Activated T-cell treated with anti-CD3 and anti-CD28 coated beads, Interleukin-2, amount 50 U/mL, for 1 hour (primary cell): ENCODE measurements at places on chromosomes 11 and 22.

DNA sequence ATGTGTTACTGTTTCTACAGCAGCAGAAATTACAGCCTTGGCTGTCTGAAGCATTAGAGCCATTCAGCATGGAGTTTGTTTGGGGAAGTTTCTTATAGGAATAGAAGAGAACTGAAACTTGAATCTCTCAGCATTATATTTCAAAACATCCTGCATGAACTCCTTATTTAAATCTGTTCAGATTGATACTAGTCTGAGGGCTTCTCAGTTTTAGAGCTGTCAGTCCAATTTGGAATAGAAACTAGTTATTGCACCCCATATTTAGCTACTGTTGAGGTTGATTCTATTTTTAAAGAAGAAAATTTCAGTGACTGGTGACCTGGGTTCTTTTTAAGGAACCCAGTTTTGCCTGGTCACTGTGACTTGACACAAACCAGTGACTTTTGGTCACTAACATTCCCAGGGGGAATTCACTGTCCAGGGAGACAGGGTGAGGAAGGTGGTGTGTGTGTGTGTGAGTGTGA lies 126.0 kb upstream of the TTC12 start:
- no peak for DNase-seq

GRCh38 chr11:84947070-84947469 lies 680.1 kb downstream of the DLG2 start:
- no peak for DNase-seq

GRCh38 chr11:119297938-119298337 lies 19.0 kb downstream of the MCAM start:
- no peak for DNase-seq

- no peak for DNase-seq
Observed at GRCh38 chr11:9840460-9841004, 176.7 kb downstream of the SWAP70 start.

- peak; percentile 70 for DNase-seq
Observed at GRCh38 chr22:27801616-27802345, at the start of gene MN1. TSS of gene MN1 (minus strand) at chr22:27801756. CDS start at chr22:27800543, 1,213 bp downstream.

DNA sequence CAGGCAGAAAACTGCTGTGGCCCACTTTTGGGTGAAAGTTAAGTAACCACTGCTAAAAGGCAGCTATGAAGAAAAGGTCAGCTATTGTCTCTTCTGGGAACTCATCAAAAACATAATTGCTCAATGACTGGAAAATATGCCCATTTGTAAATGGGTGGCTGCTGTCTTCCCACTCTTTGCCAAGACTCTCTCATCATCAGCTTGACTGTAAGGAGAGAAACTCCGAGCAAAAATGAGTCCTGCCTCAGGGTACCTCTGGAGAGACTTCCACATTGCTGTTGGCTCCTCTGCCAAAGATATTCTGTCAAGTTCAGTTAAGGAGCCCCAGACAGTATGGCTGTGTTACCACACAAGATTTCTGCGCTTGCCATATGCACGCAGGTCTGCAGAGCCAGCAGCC lies 138.7 kb downstream of the BBOX1 start:
- no peak for DNase-seq

DNA sequence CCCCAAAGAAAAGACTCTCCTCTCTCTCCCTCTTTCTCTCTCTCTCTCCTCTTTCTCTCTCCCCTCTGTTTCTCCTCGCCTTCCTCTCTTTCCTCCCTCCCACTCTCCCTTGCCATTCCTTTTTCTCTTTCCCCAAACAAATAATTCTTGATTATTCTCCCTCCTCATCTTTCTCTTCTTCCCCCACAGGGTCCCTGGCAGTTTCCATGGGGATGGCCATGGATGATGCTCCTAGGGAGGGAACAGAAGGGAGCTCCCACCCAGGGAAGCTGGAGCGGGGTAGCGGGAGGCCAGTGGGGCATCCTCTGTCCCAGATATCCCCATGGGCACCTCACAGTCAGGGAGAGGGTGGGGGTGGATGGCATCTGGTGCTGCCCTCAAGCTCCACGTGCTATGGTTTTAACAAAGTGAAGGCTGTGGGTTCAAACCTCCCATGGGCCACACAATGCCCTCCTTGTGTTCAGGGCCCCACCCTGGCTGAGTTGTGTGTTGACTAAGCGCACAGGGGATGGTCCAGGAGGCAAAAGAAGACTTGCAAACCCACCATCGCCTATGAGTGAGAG lies 266.4 kb downstream of the BUD13 start:
- DNase-seq, result no peak

- no peak for DNase-seq
Observed at GRCh38 chr11:15045891-15046290, 27.5 kb upstream of the CALCB start.

- DNase-seq, result no peak
Observed at GRCh38 chr11:126834149-126834548, 166.4 kb downstream of the KIRREL3 start.

GRCh38 chr11:34234086-34234740 lies 123.6 kb downstream of the ABTB2 start:
- peak; percentile 70 for DNase-seq

- no peak for DNase-seq
Observed at GRCh38 chr11:90646266-90646665, 423.4 kb upstream of the CHORDC1 start.

- DNase-seq, result no peak
Observed at GRCh38 chr11:122732342-122733315, 77.1 kb downstream of the UBASH3B start.

DNA sequence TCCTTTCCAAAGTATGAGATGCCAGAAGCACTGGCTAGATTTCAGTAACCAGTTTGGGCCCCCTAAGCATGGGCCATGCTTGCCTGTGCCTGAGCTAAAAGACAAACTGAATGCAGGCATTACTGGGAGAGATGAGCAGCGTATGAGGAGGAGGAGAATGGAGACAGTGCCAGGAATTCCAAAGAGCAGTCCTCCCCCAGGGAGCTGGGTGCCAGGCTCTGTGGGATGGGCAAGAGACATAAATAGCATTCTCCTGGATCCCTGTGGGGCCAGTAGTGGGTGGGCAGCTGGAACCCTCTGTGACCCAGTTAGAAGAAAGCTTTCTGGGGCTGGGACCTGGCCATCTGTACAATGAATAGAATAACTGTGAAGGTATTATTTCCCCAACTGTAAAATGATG lies 235.6 kb downstream of the KCNA4 start:
- no peak for DNase-seq

DNA sequence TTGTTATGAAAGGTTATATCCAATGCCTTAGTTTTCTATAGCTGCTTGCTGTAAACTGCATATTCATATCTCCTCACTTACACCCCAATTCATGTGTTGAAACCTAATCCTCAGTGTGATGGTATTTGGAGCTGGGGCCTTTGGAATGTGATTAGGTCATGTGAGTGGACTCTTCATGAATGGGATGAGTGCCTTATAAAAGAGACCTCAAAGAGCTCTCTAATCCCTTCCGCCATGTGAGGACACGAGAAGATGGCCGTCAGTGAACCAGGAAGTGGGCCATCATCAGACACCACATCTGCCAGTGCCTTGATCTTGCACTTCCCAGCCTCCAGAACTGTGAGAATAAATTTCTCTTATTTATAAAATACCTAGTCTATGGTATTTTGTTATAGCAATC lies 79.3 kb downstream of the CYP2R1 start:
- no peak for DNase-seq

DNA sequence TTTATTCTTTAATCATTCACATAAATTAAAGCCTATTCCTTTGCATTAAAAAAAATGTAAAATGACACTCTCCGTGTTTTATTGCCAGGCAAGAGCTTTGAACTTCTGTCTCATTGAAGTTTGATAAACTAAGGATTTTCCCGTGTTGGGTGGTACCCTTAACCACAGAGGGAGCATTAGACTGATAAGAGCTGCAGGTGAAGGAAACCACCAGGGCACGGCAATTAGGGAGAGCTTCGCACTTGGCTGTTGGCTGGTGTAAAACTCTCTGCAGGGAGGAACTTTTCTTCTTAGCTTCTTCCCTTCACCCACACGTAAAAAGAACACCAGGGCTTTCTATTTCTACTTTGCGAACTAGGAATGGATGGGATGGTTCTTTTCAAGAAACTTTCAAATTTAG lies 47.0 kb downstream of the CSTPP1 start:
- no peak for DNase-seq

GRCh38 chr22:32203181-32204039 lies 1.5 kb downstream of the RFPL2 start:
- DNase-seq, result no peak

GRCh38 chr11:75277991-75278790 lies 37.6 kb downstream of the TPBGL start:
- no peak for DNase-seq

GRCh38 chr11:117600234-117600783 lies 196.7 kb downstream of the DSCAML1 start:
- DNase-seq, result no peak

- no peak for DNase-seq
Observed at GRCh38 chr11:76684516-76684915, 14.0 kb upstream of the LRRC32 start.

DNA sequence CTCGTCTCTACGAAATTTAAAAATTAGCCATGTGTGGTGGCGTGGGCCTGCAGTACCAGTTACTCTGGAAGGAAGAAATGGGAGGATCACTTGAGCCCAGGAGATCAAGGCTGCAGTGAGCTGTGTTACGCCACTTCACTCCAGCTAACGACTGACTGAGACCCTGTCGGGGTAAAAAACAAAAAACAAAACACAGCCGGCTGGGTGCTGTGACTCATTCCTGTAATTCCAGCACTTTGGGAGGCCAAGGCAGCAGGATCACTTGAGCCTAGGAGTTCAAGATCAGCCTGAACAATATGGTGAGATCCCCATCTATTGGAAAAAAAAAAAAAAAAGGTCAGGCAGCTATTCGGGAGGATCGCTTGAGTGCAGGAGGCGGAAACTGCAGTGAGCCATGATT lies 2.4 kb downstream of the PAFAH1B2 start:
- DNase-seq, result no peak

GRCh38 chr11:57471496-57471895 lies 11.2 kb downstream of the RTN4RL2 start:
- no peak for DNase-seq

DNA sequence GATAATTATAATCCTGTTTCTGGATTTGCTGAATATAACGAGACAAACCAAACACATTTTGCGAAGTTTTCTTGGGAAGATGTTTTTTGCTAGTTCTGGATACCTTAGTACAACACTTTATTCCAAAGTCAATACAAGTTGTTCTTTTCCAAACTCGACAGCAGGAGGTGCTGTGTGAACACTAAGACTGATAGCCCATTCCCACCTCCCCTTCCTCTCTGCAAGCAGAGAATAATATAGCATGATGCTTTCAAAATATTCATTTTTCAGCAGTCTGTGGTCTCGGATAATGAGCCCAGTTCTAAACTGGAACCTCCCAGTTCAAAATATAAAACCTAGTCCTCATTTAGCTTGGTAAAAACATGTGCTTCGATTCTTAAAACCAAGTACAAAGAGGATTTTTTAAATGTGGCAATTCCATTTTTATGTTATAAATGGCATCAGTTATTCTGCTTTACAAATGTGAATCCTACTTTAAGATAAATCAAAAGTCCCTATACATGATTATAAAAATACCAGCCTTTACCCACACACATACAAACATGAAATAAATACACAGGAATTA lies 129.1 kb downstream of the DCDC1 start:
- no peak for DNase-seq

DNA sequence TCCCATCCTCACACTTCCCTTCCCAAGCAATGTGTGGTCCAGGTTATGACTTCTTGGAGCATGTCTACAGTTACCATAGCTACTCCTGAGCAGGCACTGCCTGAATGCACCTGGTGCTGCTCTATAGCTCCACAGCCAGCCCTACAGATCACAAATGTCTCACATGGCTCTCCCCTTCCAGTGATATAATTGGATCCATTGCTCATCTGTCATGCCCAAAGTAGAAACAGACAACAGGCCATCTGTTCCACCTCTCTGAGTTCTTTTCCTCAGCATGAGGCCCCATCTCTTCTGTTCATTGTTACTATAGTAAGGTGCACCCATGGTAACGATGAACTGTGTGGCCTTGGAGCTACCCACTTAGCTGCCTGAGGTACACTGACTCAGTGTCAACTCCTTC lies 320.3 kb upstream of the ZC3H12C start:
- no peak for DNase-seq

DNA sequence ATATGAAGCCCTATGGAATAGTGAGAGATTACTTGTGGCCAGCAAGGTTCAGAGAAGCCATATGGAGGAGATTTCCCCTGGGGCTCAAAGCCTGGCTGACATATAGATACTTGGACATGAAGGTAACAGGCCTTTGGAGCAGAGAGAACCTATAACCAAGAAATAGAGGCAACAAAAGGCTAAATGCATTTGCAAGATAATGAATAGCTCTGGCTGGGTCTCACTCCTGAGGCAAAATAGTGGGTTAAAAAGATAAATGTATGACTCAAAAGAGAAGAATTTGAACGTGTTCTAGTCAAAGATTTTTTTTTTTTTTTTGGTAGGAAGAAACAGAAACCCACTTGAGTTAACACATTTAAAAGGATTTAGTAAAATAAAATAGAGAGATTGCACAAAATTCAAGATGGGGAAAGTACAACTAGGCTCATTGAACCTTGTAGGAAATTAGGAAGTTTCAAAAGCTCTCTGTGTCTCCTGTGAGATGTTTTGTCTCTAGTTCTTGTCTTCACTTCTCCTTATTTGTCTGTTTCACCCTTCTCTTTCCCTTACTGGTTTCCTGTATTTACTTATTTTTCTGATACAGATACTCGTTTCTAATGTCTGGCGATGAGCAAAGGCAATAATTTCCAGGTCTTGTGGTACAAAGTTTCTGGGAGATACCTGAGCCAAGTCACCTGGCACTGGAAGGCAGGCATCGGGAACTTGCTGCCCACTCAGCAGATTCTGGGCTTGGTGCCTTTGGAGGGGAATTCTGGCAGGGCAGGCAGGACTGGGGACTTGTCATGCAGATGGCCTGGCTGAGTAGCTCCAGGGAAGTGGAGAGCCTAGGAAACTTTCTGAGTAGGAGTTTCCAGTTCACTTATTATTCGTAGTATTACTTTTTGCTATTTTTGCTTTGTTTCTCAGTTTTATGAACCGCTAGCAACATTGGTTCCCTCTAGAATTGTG lies 49.2 kb upstream of the SESN3 start:
- DNase-seq, result no peak

GRCh38 chr11:92954003-92954402 lies 15.4 kb upstream of the MTNR1B start:
- DNase-seq, result no peak

- no peak for DNase-seq
Observed at GRCh38 chr11:117417342-117417741, 89.7 kb downstream of the CEP164 start.

DNA sequence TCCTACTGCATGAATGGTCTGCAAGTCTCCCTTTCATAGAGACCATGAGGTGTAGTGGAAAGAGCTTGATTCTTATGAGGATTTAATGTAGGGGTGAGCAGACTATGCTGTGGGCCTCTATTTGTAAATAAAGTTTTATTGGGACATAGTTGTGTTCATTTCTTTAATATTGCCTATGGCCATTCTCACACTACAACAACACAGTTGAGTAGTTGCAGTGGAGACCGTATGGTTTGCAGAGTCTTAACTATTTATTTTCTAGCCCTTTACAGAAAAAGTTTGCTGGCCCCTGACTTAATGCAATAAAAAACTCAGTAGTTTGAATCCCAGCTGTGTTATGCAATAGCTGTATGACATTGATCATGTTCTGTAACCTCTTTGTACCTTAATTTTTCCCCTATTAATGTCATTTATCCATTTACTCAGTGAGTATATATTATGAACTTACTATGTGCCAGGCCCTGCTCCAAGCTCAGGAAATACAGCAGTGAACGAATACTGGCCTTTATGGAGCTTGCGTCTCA lies 106.3 kb downstream of the ATXN10 start:
- DNase-seq, result no peak

- no peak for DNase-seq
Observed at GRCh38 chr11:3782963-3783362, 14.4 kb downstream of the NUP98 start.

- no peak for DNase-seq
Observed at GRCh38 chr11:6660712-6661111, 5.1 kb upstream of the DCHS1 start.

- no peak for DNase-seq
Observed at GRCh38 chr11:27395556-27396258, 32.7 kb upstream of the CCDC34 start.
